ENCODE measurements at places on chromosomes 4 and X.

DNA sequence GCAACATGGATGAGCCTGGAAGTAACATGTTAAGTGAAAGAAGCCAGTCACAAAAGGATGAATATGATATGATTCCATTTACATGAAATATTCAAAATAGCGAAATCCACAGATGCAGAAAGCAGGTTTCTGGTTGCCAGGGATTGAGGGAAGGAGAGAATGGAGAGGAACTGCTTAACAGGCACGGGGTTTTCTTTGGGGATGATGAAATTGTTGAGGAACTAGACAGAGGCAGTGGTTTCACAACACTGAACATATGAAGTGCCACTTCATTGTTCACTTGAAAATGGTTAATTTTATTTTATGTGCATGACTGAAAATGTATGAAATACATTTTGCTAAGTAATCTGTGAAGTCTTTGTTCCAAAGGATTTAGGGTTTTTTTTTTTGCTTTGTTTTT, 182.5 kb upstream of the TBL1X start:
- DNase-seq, result no peak

DNA sequence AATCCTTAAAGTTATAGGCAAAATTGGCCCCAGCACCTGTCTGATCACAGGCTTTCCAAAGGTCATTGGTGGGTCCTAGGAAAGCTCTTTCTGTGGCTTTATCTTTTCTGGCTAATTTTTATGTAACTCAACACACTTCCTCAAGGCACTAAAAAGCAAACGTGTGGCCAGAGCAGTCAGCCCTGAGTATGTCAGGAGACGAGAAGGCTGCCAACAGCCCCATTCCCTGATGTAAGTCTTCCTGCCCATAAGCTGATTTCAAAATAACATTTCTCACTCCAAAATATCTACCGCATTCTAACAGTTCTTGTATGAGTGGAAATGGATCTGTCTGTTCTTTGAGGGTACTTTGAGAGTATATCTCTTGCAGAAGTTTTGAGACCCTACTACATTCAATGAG, 25.5 kb upstream of the FUNDC1 start:
- no peak for DNase-seq

DNA sequence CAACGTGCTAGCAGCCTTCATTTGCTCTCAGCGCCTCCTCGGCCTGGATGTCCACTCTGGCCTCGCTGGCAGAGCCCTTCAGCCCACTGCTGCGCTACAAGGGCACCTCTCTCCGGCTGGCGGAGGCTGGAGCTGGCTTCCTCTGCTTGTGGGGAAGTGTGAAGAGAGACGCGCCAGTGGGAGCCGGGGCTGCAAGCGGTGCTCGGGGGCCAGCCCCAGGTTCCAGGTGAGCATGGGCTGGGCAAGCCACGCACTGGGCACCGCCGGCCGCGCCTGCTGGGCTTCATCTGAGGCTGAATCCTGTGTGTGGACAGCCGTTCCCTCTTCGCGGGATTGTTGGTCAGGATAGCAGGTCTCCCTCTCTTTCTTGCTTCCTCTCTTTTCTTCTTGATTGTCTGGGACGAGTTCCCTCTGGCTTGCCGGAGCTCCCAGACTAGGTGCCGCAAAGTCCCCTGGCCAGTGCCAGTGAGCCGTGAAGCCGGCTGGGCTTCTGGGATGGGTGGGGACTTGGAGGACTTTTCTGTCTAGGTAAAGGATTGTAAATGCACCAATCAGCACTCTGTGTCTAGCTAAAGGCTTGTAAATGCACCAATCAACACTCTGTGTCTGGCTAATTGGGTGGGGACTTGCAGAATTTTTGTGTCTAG, 165.0 kb downstream of the HEPH start:
- no peak for DNase-seq

GRCh38 chr4:109321232-109321631, 18.8 kb upstream of the COL25A1 start:
- no peak for DNase-seq
